Activated CD4-positive, alpha-beta memory T cell treated with anti-CD3 and anti-CD28 coated beads, Interleukin-2, amount 10 ng/mL, durations not matched to agents 7 days and 5 days (primary cell): ENCODE measurements at places on chromosomes 1 and 21. TPM values are rescaled to one million over a fixed set of nuclear protein-coding genes. Genes with fewer than 3 reads are reported as not detected.

- no peak overlapping the region for H3K4me3 ChIP-seq
- H3K36me3 ChIP-seq: no peaks in the 10 kb centered on the region
- H3K27me3 ChIP-seq: peaks cover 5% of the 10 kb centered on the region
- H3K4me1 ChIP-seq: no peaks in the 10 kb centered on the region
- DNase-seq: no peak
Observed at GRCh38 chr1:17301767-17302166, 6.2 kb upstream of the PADI4 start.

- no peak overlapping the region for H3K27ac ChIP-seq
- no peak overlapping the region for H3K4me3 ChIP-seq
- DNase-seq: no peak
- peaks cover 15% of the 10 kb centered on the region for H3K4me1 ChIP-seq
- no peaks in the 10 kb centered on the region for H3K27me3 ChIP-seq
Observed at GRCh38 chr1:145795257-145795881, 28.5 kb downstream of the RNF115 start.

DNA sequence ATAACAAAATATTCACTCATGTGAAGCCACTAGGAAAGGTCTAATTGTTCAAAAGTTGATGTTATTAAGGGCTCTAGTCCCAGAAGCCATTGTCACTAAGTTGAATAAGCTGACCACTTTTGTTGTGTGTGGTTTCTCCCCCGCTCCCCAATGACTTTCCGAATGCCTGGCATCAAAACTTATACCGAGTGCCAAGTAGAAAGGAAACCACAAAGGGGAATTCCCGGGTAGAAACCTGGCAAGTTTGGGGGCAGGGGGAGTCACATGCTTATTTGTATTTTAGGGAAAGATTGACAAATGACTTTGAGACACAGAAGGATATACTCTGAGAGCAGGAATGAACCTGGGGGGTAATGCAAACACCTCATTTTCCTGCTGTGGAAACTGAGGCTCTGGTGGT, 154.1 kb downstream of the TGFBR3 start:
- H3K27ac ChIP-seq: no peak overlapping the region
- H3K27me3 ChIP-seq: no peaks in the 10 kb centered on the region
- peaks cover 80% of the 10 kb centered on the region for H3K36me3 ChIP-seq
- peaks cover 55% of the 10 kb centered on the region for H3K4me1 ChIP-seq
- no peak overlapping the region for H3K4me3 ChIP-seq

The CELA2B gene
- not detected for total RNA-seq

DNA sequence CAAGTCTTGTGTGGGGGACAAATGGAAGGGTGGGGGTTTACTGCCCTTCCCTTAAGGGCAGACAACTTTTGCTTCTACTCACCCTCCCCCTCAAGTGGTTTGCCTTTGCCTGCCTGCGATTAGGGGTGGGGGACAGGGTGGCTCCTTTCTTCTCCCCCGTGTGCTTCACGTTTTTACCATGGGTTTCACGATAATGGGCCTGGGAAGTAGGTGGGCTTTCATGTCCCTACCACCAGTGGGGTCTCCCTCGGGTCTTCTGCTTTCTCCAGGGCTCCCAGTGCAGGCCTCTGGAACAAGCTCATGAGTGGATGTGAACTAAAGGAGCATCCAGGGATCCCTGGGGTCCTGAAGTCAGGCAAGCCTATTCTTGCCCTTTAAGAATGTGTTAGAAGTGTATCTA, 21.6 kb downstream of the UTP25 start:
- peaks cover 2% of the 10 kb centered on the region for H3K4me1 ChIP-seq
- H3K27me3 ChIP-seq: no peaks in the 10 kb centered on the region
- H3K36me3 ChIP-seq: peaks cover 39% of the 10 kb centered on the region
- no peak for DNase-seq
- H3K27ac ChIP-seq: no peak overlapping the region
